OCI-LY7 (cell line): ENCODE measurements at places on chromosomes 12 and 14. TPM values are rescaled to one million over a fixed set of nuclear protein-coding genes. Genes with fewer than 3 reads are reported as not detected.

- DNase-seq, result no peak
Measured at GRCh38 chr12:123388951-123389559, 5.1 kb downstream of the KMT5A start.

Gene WNT5B
- 0.86 and 2.6 TPM in 2 replicates for total RNA-seq

Gene PZP
- not detected in 2 replicates for total RNA-seq

DNA sequence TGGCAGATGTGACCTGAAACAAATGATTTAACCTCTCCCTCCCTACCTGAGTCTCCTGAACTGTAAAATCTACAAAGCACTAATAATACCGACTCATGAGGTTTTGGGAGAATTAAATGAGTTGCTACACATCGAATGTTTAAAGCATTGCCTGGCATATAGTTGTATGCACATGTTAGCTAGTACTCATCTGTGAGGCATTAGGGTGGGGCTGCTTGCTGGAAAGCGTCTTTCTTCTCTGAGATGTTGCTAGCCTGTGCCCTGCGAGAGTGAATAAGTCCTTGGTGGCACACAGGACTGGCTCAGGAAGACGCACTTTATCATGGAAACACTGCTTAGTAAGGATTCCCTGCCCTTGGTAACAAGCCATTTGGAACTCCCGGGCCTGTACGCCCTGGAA lies 6.1 kb downstream of the RAPGEF3 start:
- no peak for DNase-seq

- peak; percentile 32 for DNase-seq
Measured at GRCh38 chr12:24742378-24742777, 206.5 kb downstream of the BCAT1 start.

- no peak for DNase-seq
Measured at GRCh38 chr14:23148591-23149249, 29.7 kb upstream of the CEBPE start.

Gene RFX4
- not detected in 2 replicates for total RNA-seq

Gene C3AR1
- total RNA-seq, result not detected in 2 replicates

Gene TSPAN8
- total RNA-seq, result not detected in 2 replicates

GRCh38 chr12:84803661-84804060 lies 108.9 kb downstream of the SLC6A15 start:
- DNase-seq, result no peak

Gene NPC2
- total RNA-seq, result 37.8 and 42.1 TPM in 2 replicates

Gene ENDOU
- total RNA-seq, result 0.55 TPM in 1 of 2 replicates, not detected in the other

GRCh38 chr14:100898935-100899883 lies 4.3 kb downstream of the RTL1 start:
- no peak for DNase-seq

Gene NID2
- total RNA-seq, result not detected in 2 replicates

- DNase-seq, result no peak
Measured at GRCh38 chr12:497501-498160, 37.9 kb downstream of the B4GALNT3 start.

DNA sequence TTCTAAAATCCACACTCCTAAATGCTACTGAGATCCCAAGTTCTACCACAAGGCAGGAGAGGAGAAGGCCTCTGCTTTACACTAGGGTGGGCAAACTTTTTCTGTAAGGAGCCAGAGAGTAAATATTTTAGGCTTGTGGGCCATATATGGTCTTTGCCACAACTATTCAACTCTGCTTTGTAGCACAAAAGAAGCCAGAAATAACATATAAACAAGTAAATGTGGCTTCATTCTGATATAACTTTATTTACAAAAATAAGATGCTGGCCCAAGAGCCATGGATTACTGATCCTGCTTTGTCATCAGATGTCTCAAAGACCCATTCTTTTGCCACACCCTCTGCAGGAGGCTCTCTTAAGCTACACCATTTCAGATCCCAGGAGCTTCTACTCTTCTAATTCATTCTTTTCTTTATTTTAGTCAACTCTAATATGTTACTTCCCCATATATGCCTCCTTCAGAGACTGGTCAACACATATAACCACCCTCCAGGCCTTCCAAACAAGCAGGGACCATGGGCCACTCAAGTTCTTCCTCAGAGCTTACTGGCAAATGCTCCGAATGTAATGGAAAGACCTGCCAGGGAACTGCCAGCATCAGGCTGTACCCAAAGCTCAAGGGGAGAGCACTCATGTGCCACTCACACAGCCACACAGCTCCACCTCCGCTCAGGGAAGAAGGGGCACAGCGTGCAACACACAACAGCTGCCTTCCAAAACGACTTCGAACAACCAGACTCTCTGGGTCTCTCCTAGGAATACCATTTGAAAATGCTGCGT lies 15.6 kb downstream of the APPL2 start:
- no peak for DNase-seq

GRCh38 chr12:57242691-57243454 lies 8.1 kb downstream of the STAC3 start:
- peak; percentile 97 for DNase-seq

DNA sequence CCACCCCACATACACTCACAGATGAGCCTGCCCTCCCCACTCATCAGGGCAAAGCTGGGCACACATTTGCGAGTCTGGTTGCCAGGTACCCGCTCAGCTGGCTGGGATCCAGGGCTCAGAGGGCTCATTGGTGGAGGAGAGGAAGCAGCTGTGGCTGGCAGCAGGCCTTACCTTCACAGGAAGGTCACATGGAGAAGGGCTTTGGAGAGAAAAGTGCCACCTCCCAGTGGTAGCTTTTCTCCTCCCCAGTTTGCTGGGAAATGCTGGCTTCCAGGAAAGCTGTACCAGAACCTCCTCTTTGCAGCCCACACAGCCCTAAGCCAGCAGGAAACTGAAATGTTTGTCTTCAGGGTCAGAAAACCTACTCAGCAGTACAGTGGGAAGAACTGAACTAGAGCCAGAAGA lies 55.6 kb downstream of the LGMN start:
- DNase-seq, result no peak

GRCh38 chr14:77067632-77068516 lies 30.2 kb upstream of the CIPC start:
- peak; percentile 61 for DNase-seq

DNA sequence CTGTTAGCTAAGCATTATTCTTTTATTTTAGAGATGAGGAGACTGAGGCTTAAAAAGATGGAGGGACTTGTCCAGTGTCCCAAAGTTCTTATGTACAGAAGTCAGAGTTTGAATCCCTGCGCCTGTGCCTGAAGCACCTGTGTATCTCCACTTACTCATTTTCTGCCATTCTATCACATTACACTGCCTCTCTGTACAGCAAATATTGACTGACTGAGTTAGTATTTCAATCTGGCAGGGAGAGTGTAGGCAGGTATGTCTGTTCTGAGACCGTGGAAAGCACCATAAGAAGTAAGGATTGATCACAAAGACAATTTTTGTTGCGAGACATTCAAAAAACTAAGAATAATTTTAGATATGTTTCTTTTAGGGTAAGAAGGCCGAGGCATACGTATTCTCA lies 162.7 kb downstream of the KITLG start:
- no peak for DNase-seq

DNA sequence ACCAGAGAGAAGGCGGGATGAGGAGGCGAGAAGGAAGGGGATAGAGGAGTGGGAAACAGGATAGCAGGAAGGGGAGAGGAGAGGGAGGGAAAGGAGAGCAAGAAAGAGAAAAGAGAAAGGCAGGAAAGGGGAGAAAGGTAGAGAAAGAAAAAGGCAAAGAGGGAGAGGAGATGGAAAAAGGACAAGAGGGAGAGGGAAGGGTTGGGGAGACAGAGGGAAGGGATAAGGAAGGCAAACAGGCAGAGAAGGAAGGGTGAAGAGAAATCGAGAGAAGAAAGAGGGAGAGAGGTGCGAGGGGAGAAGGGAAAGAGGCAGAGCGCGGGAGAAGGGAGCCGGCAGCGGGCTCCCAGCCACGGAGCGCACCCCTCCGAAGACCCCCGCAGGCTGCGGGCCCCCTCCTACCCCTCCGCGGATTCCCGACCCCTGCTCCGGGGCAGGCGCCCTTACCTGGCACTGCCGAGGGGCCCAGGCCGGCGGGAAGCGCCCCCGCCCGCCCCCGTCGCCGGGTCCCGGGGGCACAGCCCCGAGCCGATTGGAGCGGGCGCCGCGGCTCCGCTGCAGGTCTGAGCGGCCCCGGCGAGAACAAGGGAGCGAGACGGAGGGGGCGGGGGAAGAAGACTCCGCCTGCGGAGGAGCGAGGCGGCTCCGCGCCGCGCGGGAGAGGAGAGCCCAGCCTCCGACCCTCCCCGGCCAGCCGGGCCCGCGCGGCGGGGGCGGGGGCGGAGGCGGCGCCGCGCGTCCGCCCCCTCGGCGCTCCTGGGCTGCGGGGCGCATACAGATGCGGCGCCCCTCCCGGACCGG lies at the start of gene CDH24:
Gene CDH24 (minus strand): TSS at position 565 of the 801 bp plus-strand sequence. CDS start 1,787 bp downstream, outside the sequence.
- DNase-seq, result peak; percentile 72

GRCh38 chr12:131204416-131205274 lies 250.9 kb downstream of the ADGRD1 start:
- DNase-seq, result no peak

GRCh38 chr14:64971943-64972791 lies at the start of gene RAB15:
Gene RAB15 (minus strand): TSS chr14:64972336. CDS start chr14:64972076, 260 bp downstream.
- DNase-seq, result peak; percentile 14

Gene GPRC5D
- not detected in 2 replicates for total RNA-seq

GRCh38 chr12:56657416-56658379 lies 11.9 kb upstream of the ATP5F1B start:
- DNase-seq, result no peak

GRCh38 chr12:99439399-99439798 lies 208.2 kb upstream of the GARIN6 start:
- no peak for DNase-seq

DNA sequence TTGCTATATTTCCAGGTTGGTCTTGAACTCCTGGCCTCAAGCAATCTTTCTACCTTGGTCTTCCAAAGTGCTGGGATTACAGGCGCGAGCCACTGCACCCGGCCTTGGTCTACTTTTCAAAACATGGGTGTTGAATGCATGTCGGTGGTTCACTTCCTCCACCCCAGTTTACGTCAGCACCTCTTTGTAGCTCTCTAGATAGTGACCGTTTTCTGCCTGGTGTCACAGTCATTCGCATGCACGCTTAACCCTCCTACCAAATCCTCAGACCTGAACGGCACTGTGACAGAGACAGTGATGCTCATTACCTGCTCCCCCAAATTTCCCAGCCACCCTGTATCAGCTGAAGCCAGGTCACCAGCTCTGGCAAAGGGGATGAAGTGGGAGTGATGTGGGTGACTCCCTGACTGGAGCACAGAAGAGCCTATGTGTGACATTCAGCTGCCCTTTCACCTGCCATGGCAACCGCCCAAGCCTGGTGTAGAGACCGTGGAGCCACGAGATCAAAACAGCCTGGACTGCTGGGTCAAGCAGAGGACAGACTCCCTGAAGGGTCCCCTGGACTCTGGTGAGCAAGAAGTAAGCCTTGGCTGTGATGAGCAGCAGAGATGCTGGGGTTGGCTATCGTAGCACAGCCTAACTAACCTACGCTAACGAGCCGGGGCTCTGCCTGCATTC lies 66.2 kb upstream of the GPR68 start:
- DNase-seq, result no peak

DNA sequence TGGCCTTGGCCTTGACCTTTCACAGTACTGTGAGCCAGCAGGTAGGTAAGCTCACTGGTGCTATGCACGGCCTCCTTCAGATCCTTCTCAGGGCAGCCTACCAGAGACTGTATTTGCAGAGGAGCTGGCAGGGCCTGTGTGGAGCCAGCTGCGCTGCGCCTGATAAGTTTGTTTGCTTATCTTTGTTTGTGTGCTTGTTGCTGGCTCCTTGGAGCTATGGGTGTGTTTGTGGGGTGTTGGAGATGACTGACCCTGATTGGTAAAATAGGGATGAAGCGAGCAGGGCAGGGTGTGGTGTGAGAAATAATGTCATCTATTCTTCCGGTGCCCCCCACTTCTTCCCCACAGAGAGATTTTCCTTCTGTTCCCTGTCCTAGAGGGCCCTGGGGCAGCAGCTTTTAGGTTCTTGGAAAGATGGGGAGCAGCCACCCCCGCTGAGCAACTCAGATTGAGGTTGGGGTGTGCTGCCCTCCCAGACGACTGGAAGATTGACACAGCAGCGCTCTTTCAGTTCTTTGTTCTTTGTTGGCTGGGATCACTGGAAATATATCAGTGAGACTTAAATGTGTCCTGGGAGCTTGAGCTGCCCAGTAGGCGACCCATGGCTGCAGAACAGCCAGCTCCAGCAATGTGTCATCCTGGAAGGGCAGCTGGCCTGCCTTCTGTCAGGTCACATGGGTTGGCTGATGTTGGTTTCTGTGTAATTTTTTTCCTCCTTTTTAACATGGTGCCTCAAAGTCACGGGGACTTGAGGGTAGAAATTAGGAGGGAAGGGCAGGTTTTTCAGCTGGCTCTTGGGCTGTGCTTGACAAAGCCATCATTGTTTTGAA lies 19.6 kb downstream of the MLXIP start:
- no peak for DNase-seq

GRCh38 chr12:57549203-57549908 lies 488 bp upstream of the KIF5A start:
- DNase-seq, result no peak

DNA sequence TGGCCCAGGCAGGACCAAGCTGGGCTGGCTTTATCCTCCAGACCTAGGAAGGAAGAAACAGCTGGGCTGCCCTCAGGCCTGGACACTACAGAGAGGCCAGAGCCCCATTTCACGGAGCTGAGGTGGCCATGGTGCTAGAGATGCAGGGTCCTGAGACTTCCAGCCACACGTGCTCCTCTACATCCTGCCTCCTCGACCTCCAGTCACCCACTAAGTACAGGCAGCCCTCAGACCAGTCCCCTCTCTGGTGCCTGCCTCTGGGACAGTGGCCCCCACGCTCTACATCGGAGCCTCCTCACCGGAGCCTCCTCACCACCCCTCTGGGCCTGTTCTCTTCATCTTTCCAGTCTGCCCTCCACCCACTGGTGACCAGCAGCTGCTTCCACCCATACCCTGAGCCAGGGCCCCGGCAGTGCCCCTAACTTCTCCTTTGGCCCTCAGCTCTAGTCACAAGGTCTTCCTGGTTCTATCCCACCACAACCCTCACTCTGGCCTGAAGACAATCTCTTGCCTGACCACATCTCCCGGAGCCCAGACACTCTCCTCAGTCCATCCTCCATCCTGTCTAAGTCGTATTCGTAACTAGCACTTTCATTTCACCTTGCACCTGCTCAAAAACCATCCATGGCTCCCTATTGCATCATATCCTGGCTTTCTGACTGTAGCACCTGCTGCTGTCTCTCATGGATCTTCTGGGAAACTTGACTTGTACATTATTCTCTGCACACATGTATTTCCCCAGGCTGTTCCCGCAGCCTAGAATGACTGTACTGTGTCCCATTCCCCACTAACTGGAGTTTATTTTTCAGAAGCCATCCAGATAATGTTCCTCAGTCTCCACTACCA lies 43.9 kb downstream of the DIO3 start:
- DNase-seq, result no peak

DNA sequence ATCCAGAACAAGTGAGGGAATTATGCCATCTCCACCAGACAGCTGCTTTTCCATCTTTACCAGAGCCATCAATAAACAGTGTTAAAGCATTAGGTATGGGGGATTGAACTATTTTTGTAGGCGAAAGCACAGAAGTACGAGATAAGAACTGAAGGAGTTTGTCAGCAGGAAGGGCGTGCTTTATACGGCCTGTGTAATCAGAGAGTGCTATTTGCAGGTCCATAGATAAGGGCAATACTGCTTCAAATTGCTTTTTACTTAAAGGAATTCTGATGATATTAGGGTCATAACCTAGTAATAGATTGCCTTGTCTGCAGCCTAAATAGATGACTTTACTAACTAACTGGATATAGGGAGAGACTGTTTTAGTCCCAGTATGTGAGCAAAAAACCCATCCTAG lies 20.3 kb upstream of the CLEC4E start:
- no peak for DNase-seq

- DNase-seq, result peak; percentile 99
Measured at GRCh38 chr14:80959496-80959895, 4.1 kb downstream of the TSHR start.

Gene PDE3A
- not detected in 2 replicates for total RNA-seq

- no peak for DNase-seq
Measured at GRCh38 chr14:73014105-73014504, 12.8 kb downstream of the ZFYVE1 start.

Gene EFS
- total RNA-seq, result not detected in 2 replicates

GRCh38 chr12:58901664-58902063 lies 18.6 kb downstream of the LRIG3 start:
- no peak for DNase-seq
